Left renal cortex interstitium (tissue), 4 donors: ENCODE measurements at places on chromosomes 6 and 20.

GRCh38 chr6:100099189-100100074 is 105.4 kb upstream of the MCHR2 start:
- no peak for DNase-seq

DNA sequence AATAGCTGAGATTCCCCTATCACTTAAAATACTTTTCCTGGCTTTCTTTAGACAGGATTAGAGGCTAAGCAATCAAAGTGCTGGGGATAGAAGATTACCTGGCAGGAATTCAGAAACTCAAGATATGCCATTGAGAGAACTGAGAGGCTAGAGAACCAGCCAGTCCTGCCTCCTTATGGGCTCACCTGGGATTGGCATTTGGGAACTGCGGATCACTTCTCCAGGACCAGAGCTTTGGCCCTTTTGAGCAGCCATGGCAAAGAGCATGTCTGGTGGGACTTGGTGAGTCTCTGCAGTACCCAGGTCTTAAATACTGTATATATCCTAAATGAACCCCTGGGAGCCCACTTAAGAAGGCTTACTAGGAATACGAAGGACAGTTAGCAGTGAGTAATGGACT is 399.1 kb downstream of the BTBD3 start:
- no peak for DNase-seq

DNA sequence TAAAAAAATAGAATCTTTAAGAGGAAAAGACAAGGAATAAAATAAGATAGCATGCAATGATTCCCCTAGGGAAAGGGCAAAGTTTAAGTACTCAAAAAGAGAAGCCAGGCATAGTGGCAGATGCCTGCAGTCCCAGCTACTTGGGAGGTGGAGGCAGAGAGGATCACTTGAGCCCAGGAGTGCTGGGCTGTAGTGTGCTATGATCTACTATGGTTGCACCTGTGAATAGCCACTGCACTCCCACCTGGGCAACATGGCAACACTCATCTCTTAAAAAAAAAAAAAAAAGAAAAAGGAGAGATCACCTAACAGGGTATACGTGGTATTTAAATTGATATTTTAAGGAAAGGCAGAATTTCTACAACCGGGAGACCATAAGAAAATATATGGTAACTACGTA is 16.0 kb downstream of the EPHA7 start:
- no peak for DNase-seq

DNA sequence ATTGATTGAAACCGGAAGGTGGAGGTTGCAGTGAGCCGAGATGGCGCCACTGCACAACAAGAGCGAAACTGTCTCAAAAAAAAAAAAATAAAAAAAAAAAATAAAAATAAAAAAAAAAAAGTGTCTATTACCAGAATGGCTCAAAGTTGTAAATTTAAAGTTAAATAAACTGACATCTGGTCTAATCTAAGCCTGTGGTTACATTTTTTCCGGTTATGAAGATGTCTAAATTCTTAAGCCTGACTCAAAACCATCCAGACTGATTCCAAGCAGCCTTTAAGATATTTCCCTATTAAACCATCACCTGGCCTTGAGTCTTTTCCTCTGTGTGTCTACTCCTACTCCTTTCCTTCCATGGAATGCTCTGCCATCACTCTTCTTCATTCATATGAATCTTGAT is 371.7 kb upstream of the RUNX2 start:
- no peak for DNase-seq

- no peak for DNase-seq
Measured at GRCh38 chr6:2307799-2308198, 62.4 kb upstream of the GMDS start.

DNA sequence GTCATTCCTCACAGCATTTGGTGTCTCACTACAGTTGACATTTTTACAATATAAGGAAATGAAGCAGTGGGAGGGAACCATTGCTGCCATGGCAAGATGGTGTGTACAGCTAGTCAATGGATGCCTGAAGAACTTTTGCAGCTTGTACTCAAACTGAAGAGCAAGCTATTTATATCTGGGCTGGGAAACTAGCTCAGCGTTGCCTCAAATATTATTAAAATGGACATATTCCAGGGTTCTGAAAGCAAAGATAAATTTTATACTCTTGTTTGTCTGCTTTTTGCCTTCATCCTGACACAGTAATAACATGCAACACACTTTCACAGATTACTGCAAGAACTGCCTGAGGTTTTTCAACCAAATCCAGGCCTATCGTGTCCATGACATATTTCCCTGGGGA is 156.4 kb upstream of the COL21A1 start:
- DNase-seq, result no peak
